ENCODE measurements at places on chromosomes 1 and 21. TPM values are rescaled to one million over a fixed set of nuclear protein-coding genes. Genes with fewer than 3 reads are reported as not detected.

SPOCD1 gene
- 47.0 TPM for total RNA-seq

OR10Z1 gene
- not detected for total RNA-seq

SRSF11 gene
- 56.5 TPM for total RNA-seq

EFCAB7 gene
- total RNA-seq: 3.9 TPM

PODN gene
- 1.4 TPM for total RNA-seq

CA6 gene
- not detected for total RNA-seq

MYOM3 gene
- not detected for total RNA-seq

C1QC gene
- total RNA-seq: not detected

SRGAP2 gene
- total RNA-seq: 21.9 TPM

NPHS2 gene
- total RNA-seq: not detected

NRAS gene
- 68.9 TPM for total RNA-seq

IFNGR2 gene
- total RNA-seq: 65.4 TPM

KLHL20 gene
- 24.5 TPM for total RNA-seq

GLMN gene
- 13.8 TPM for total RNA-seq

TMEM269 gene
- under 0.01 TPM for total RNA-seq

BGLAP gene
- total RNA-seq: not detected

SFPQ gene
- 128 TPM for total RNA-seq

ELOA gene
- total RNA-seq: 19.3 TPM

EVA1C gene
- 17.4 TPM for total RNA-seq

MFAP2 gene
- 16.4 TPM for total RNA-seq

PDZK1IP1 gene
- total RNA-seq: not detected

DISC1 gene
- total RNA-seq: 1.6 TPM

TPTE gene
- not detected for total RNA-seq

LRRC3 gene
- 0.29 TPM for total RNA-seq

FCER1A gene
- not detected for total RNA-seq

OR2T29 gene
- total RNA-seq: not detected

KRTAP19-7 gene
- total RNA-seq: not detected

FCRL1 gene
- not detected for total RNA-seq

SUSD4 gene
- 0.29 TPM for total RNA-seq

VWA5B1 gene
- not detected for total RNA-seq

TM2D1 gene
- 41.6 TPM for total RNA-seq

ALX3 gene
- not detected for total RNA-seq

BRDT gene
- total RNA-seq: not detected

CTH gene
- 7.6 TPM for total RNA-seq

OR2T2 gene
- total RNA-seq: not detected

CFHR1 gene
- total RNA-seq: 0.29 TPM

KRTAP7-1 gene
- total RNA-seq: not detected

SLAMF6 gene
- total RNA-seq: not detected

FNDC10 gene
- total RNA-seq: 0.86 TPM

GBP5 gene
- not detected for total RNA-seq

ZNF496 gene
- 13.3 TPM for total RNA-seq

PCBP3 gene
- 2.9 TPM for total RNA-seq

LEMD1 gene
- total RNA-seq: not detected

LAMC2 gene
- 1.6 TPM for total RNA-seq

ITLN2 gene
- not detected for total RNA-seq

PGLYRP4 gene
- total RNA-seq: not detected

JUN gene
- total RNA-seq: 36.0 TPM

PAQR6 gene
- total RNA-seq: not detected

ETV3L gene
- total RNA-seq: not detected

S100A14 gene
- total RNA-seq: not detected

MACO1 gene
- 12.7 TPM for total RNA-seq

SYTL1 gene
- total RNA-seq: 2.8 TPM

RAD54L gene
- 6.1 TPM for total RNA-seq
